Coronary artery (tissue), 2 donors: ENCODE measurements at places on chromosomes 2 and 18.

DNA sequence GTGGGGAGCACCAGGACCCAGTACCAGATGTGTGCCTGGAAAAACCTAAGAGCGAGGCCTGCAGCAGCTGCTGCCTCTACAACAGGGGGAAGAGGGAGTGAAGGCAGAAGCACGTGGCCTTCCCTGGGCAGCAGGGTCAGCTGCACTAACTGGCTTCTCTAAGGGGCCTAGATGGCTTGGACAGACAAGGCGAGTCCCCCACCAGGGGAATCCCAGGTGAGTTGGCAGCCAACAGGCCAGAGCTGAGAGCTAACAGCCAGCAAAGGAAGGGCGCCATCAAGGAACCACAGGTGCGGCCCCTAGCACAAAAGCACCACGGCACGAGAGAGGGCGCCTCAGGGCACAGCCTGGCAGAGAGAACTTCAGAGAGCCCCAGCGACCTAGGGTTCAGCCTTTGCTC is 19.8 kb upstream of the MAL start:
- no peak for DNase-seq

DNA sequence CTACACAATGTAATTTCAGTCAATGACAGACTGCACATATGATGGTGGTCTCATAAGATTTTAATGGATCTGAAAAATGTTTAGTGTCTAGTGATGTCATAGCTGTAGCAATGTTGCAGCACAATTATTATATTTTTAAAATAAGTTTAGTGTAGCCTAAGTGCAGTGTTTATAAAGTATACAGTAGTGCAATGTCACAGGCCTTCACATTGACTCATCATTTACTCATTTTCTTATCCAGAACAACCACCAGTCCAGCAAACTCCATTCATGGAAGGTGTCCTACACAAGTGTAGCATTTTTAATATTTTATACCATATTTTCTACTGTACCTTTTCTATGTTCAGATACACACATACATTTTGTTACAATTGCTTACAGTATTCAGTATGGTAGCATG is 663.1 kb downstream of the ERBB4 start:
- DNase-seq = no peak

- DNase-seq = no peak
Observed at GRCh38 chr2:208827549-208828221, 421.1 kb downstream of the PTH2R start.

GRCh38 chr2:97965116-97965515 is 30.6 kb downstream of the TMEM131 start:
- no peak for DNase-seq

DNA sequence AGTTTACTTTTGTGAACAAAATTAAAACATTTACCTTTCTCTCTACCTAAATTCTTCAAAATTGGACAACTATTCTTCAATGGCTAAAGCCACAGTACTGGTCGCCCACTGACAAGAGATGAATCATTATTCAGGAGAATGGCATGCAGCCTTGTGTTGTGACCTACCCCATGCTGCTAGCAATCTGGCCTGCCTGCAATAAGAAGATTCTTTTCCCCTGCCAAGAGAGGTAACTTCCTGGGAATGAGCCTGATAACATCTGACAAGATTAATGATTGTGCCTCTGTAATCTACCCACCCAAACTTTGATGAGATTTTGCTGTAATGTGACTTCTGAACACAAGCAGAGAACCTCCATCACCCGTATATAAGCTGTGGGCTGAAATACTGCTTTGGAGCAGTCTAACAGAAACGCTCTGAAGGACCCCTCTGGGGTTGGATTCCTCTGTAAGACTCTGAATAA is 47.0 kb upstream of the ST3GAL5 start:
- no peak for DNase-seq

DNA sequence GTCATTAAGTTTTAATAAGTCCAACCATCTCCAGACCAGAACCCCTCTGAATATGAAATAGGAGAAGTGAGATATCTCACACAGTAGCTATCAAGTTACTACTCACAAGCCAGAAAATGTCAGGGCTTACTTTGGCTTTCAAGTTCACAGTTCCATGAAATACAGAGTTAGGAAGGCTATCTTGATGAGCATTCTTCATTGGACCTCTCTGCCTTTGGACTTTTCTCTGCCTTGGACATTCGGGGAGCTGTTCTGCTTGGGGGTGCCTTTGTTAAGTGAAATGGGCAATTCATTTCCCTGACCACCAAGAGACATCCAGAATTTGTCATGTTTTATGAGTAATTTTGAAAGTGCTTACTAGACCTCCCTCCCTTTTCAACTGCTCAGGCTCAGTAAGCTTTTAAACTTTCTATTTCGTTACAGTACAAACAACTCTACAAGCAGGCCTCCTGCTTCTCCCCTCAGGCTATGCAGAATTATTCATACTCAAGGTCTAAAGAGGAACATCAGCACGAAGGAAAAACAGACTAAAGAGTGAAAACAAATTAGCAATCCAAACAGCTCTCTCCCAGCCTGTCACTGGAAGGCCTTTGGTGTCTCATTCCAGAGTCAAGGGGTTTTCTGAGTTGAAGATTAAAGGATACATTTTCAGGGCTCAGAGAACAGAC is 95.3 kb downstream of the MREG start:
- no peak for DNase-seq

DNA sequence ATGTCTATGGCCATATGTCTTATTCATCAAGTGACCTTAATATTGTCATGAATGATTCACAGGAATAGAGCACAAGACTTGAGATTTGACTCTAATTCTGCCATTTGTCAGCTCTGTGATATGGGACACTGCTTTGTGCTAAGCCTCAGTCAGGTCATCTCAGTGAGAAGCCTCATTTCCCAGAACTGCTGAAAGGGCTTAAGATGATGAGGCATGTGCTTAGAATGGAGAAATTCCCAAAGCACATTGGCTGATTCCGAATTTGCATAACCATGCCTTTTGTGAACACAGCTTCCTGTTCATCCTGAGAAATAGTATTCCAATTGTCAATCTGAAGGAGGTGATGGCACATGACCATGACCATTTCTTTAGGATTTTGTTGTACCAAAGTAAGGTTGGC is 218.1 kb downstream of the ALK start:
- no peak for DNase-seq

DNA sequence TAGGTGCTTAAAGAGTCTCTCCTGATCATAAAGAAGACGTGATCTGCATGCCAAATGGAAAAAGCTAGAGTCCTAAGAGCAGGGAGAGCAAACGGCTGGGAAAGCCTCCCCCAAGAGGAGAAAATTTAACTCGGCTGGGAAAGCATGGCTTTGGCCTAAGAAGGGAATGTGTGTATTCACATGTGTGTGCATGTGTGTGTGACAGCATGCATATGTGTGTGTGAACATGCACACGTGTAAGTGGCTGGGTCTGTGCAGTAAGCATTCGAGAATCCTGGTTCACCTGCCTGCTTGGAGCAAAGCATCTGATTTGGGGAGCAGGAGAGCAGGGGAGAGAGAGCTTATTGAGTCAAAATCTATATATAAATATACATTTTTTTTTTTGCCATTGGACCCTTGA is 30.1 kb upstream of the BCL11A start:
- DNase-seq = no peak

- no peak for DNase-seq
Observed at GRCh38 chr2:193539188-193539587, 1344.5 kb upstream of the TMEFF2 start.

- no peak for DNase-seq
Observed at GRCh38 chr18:53906681-53907080, 317.8 kb downstream of the MBD2 start.

GRCh38 chr2:176370467-176371171 is 101.4 kb downstream of the MTX2 start:
- no peak for DNase-seq

DNA sequence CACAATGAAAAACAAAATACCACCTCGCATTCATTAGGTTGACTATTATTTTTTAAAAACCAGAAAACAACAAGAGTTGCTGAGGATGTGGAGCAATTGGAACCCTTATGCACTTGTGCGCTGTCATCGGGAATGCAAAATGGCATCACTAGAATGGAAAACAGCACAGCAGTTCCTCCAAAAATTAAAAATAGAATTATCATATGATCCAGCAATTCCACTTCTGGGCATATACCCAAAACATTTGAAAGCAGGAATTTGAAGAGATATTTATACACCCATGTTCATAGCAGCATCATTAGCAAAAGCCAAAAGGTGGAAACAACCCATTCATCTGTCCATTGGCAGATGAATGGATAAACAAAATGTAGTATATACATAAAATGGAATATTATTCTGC is 11.9 kb upstream of the NMUR1 start:
- no peak for DNase-seq

- DNase-seq = no peak
Observed at GRCh38 chr2:105744091-105744908, 412 bp upstream of the NCK2 start.

GRCh38 chr2:146239392-146240135 is 1605.3 kb upstream of the ACVR2A start:
- no peak for DNase-seq

GRCh38 chr18:54555286-54555685 is 35.8 kb upstream of the DYNAP start:
- no peak for DNase-seq

DNA sequence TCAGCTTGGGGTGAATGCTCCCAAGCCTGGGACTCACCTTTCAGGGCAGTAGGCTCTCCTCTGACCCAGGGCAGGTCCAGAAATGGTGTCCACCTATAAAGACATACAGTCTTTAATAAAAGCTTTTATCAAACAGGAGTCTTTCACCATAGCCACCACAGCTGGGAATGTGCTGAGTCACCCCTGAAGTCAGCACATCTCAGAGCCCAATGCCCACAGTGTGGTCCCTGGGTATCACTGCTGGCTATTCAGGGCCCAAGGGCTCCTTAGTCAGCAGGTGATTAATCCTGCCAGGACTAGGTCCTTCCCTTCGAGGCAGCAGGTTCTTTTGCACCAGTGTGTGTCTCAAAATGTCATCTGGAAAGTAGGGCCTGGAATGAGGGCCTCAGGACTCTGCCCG is 181.9 kb downstream of the MEMO1 start:
- DNase-seq = no peak

GRCh38 chr2:31087491-31087890 is 50.7 kb downstream of the GALNT14 start:
- no peak for DNase-seq

GRCh38 chr18:27022477-27022876 is 157.0 kb upstream of the AQP4 start:
- no peak for DNase-seq

DNA sequence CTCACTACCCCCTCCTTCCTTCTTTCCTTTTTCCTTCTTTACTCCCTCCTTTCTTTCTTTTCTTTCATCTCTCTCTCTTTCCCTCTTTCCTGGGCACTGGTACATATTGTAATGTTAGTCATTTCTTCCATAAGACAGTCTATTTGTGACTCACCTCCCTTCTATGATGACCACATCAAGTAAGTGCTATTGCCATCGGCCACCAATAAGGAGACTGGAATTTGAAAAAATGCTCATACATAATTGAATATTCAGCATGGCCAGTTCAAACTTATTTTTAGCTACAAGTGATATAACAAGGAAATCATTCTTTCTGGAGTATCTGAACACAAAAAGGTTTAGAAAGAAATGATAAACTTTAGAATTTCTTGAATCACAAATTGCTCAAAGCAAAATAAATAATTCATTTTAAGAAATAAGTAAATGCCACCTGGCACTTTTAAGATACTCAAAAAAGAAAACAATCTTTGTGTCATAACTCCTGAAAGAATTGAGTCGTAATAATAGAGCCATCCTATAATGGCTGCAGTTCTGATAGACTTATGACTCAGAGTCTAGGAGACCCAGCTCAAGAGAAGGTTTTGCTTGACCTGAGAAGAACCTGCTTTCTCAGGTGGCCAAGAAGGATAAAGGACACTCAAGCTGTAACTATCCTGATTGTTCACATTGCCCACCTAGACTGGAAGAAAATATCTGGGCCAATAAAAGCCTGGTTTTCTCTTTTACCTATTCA is 51.6 kb upstream of the CCBE1 start:
- DNase-seq = no peak

- no peak for DNase-seq
Observed at GRCh38 chr2:53177327-53177726, 590.3 kb upstream of the CHAC2 start.

DNA sequence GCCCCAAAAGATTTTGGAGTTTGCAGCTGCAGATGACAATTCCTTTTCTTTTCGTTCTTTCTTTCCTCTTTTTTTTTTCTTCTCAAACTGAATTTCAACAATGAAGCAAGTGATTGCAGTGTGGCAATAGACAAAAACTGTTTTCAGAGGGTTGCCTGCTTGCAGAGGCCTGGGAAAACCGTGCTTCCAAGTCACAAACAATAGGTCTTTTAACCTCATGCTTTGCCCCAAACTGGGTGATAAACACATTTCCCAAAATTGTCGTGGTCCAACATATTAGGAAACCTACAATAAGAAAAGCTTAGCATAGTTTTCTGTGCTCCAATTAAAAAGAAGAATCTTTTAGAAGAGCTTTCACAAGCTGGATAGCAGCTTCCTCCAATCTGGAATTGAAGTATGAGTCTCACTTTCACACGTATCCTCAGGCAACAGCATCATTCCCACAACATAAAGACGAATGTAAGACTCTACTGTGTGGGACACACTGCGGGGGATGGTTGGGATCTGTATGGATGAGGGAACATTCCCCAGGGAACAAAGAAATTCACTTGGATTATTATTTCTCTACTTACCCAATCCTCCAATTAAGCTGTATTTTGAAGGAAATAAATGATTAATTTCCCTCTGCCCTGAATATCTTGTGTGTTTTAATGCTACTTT is 656.1 kb downstream of the RNF144A start:
- no peak for DNase-seq

DNA sequence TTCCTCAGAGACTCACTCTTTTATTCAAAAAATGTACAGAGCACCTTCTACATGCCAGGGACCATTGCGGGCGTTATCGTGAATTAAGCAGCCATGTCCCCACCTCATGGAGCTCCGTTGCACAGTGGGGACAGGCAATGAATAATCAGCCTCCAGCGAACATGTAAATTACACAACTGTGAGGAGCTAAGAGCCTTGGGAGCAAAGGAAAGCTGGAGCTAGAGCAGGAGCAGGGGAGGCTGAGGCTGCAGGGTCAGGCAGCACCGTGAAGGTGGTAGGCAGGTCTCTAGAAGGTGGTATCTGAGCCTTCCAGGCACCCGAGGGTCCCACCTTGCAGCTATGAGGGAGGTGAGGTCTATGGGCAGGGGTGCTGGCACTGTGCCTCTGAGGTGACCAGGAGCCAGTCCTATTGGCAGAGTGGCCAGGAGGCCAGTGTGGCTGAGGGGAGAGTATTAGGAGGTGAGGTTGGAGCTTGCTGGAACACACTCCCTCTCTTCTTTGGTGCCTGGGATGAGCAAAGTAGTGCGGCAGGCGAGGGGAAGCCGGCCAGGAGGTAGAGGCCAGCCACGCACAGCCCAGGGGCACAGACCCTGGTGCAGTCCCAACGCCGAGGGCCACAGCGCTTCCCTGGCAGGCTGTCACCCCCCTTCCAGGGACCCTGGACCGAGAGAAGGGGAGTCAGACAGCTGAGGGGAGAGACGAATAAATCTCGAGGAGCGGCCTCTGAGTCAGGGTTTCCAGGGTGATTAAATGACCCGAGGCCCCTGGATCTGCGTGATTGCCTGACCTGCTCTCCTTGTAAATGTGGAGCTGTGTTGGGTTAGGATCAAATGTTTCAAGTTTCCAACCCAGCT is 167.3 kb downstream of the SEPTIN10 start:
- peak; percentile 73 for DNase-seq
